ENCODE measurements at places on chromosomes 2 and 18.

DNA sequence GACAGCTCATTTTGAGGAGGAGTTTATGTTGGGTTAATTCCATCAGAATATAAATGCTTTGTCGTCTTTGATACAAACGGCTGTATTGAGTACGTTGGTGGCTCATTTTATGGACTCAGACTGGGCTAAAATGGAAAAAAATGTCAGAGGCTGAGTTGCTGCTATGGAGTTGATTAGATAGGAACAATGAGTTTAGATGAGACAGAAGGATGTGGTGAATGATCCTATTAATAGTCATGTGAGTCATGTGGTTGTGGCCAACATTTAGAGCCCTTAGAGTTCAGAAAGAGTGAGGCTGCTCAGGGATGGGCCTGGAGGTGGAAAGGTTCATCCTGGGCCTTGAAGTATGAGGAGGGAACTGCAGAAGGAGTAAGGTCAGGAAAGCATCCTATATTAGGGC is 434.2 kb downstream of the MEIS1 start:
- DNase-seq: no peak

DNA sequence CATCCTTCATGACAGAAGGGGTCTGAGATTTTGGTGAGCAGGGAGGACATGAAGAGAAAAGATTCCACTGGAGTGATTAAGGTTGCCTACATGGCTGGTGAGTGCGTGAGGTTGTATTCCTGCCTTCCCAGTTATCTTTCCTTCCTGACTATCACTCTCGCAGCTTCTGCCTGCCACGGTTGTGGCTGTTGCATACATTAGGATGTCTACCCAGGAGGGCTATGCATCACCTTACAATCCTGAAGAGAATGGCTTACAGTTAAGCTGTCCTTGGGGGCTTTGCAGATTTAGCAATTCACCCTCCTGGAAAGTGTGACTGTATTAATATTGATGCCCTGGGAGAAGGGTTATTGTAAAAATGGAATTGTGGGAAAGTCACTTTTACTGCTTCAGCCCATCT is 571.0 kb downstream of the TSN start:
- no peak for DNase-seq

- no peak for DNase-seq
Observed at GRCh38 chr2:67851016-67851415, 211.8 kb downstream of the C1D start.

GRCh38 chr2:239131521-239131920 is 269.3 kb downstream of the HDAC4 start:
- DNase-seq: no peak

DNA sequence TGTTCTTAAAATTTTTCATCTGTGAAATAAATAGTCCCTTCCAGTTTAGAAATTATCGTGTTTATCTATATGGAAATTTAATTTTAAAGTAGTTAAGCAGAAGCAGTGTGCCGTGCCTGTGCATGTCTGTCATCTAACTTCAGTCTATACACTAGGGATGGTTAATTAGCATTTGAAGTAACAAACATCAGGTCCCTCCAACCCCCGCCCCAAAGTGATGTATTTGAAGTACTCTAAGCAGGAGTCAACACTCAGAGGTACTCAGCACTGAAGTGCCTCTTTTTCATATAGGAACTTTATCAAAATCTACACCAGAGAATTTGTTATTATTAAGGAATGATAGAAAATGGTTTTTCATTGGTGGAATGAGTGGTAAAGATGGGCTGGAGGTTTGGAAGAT is 33.0 kb downstream of the LANCL1 start:
- DNase-seq: no peak

- DNase-seq: no peak
Observed at GRCh38 chr18:79604913-79605880, 74.4 kb upstream of the CTDP1 start.

DNA sequence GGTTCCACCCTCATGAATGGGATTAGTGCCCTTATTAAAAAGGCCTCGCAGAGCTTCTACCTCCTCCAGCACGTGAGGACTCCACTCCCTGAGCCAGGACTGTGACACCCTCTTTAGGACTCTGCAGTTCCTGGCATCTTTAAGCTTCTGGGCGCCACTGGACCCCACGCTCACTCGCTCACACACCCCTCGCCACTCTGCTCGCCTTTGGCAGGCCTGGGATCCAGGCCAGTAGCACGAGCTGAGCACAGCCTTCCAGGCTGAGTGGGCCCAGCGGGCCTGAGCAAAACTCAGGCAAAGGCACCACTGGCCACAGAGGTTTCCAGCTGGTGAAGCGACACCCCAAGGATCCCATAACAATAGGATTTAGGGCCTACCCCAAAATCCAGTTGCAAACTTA is 107.9 kb upstream of the GPC1 start:
- no peak for DNase-seq

DNA sequence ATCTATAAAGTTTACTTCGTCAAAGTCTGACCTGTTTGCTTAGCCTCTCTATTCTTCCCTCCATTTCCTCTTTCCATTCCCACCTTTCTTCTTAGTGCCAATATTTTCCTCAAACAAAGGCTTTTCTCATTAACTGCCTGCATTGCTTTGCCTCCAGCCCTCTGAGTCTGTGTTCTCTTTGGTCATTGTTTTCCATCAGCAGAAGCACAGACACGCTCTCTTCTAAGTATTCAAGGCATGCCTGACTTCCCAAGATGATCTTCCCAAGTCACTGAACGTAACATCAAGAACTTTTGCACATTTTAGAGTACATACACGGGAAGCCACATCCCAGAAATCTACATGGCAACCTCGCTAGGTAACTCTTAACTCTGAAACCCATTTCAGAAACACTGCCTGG is 32.6 kb upstream of the ANXA4 start:
- no peak for DNase-seq

DNA sequence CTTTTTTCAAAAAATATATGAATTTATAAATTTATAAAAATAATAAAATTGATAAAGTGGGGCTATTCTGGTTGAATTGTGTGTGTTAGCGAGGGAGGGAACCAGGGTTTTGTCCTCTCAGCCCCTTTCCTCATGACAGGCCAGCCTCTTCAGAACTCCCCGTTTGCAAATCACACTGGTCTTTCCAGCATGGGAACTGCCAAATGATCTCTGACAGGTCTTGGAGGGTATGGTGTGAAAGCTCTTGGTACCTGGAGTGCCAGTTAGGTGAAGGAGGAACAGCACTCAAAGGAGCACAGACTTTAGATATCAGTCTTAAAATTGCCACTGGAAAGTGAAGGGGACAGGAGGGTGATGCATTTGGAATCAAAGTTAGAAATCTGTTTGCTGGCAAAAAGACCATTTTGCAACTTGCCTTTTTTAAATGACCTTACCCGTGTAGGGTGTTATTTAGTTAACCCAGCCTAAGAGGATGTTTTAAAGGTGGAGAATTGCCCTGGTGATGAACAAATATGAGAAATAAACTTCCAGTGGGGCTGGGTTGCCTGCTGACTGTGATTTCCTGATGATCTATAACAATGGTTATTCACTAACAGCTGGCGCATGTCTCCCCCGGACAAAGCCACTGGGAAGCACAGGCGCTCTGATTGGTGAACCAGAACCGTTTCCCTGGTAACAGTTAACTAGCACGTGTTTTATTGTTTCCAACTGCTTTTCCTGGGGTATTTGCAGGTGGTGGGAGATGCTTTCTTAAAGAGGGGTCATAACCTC is 85.3 kb upstream of the EFEMP1 start:
- no peak for DNase-seq

DNA sequence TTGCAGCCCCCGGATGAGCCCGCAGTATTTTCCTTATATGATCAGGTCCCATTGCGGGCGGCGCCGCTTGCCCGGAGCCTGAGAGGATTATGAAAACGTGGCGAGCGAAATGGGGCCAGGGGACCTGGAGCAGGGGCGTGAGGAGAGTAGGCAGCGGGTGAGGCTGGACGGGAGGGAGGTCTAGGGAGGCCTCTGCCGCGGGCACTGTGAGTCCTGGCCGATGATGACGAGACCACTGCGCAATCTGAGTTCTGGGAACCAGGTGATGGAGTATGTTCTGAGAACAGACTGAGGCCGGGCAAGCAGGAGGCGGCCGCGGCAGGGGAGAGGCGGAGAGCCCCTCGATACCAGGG is 790 bp upstream of the ACAA2 start:
- no peak for DNase-seq

- DNase-seq: no peak
Observed at GRCh38 chr2:239392688-239393387, 8.0 kb downstream of the HDAC4 start.

- DNase-seq: no peak
Observed at GRCh38 chr2:42792087-42792582, 248 bp downstream of the HAAO start.

- no peak for DNase-seq
Observed at GRCh38 chr2:177397481-177398289, 5.1 kb downstream of the AGPS start.

GRCh38 chr2:52473526-52473925 is 1294.1 kb upstream of the CHAC2 start:
- DNase-seq: no peak

- no peak for DNase-seq
Observed at GRCh38 chr18:3455907-3456685, 6.1 kb downstream of the TGIF1 start.

- no peak for DNase-seq
Observed at GRCh38 chr18:2587788-2588187, 16.4 kb downstream of the NDC80 start.

- no peak for DNase-seq
Observed at GRCh38 chr2:218381916-218382366, at the start of gene SLC11A1. TSS of gene SLC11A1 (plus strand) at chr2:218382273. CDS start at chr2:218382369, 96 bp downstream.

DNA sequence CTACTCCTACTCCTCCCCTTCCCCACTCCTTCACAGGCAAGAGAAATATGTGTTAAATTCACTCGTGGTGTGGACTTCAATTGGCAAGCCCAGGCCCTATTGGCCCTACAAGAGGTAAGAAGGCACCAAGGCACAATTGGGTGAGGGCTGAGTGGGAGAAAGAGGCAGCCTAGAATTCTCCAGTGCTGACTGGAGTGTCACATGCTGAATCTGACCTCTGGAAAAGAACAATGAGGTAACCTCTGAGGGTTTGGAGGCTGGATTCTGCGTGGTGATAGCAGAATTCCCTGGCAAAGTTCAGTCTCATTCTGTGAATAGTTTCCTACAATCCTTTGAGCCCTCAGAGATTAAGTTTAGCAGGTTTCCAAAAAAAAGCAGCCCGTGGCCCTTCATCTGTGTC is 6.9 kb downstream of the CENPA start:
- DNase-seq: no peak

- no peak for DNase-seq
Observed at GRCh38 chr2:64515086-64515485, 9.0 kb upstream of the AFTPH start.

DNA sequence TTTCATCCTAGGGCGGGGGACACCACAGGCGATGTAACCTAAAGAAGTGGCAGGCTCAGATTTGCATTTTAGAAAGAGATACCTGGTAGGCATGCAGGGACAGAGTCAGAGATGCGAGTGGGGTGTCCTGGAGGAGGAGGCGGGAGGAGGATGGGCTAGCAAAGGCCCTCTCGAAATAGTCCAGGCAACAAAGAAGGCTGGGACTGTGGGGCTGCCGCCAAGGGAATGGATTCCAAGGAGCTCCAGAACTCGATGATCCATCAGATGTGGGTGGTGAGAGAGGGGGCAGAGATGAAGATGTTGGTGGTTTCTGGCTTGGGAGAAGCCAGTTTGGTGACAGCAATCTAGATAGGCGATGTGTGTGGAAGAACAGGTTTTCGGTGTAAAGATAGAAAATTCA is 12.5 kb upstream of the INPP5D start:
- DNase-seq: no peak

- no peak for DNase-seq
Observed at GRCh38 chr2:156352911-156353310, 20.4 kb upstream of the NR4A2 start.

DNA sequence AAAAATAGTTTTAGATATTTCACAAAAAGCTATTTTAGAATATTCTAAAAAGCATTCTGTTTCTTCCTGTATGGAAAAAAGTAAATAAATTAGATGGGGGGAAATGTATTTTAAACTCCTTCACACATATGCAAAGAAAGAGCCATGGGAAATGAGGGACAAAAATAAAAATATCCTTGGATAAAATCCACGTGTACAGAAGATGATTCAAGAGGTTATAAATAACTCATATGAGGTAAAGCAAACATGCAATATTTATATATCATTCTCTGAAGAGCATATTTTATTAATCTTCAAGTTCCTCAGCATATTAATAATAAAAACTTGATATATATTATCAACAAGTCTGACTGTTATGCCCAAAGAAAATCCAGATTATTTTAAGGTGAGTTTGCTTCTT is 8.8 kb upstream of the GFPT1 start:
- no peak for DNase-seq

- DNase-seq: no peak
Observed at GRCh38 chr2:179825494-179825893, 35.9 kb downstream of the ZNF385B start.

DNA sequence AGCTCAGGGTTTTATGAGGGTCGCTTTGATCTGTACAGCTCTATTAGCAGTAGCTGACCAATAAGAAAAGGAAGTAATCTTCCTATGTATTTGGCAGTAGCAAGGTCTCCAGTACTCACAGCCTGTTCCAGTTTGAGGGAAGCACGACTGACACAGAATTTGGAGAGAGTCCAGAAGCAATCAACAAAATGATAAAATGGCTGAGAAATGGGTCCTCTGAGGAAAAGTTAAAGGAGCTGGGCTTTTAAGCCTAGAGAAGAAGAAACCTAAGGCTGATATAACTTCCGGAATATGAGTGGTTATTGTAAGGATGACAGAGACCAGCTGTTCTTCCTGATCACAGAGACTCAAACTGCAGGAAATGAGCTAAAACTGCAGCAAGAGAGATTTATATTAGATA is 382.8 kb downstream of the GPD2 start:
- DNase-seq: no peak

DNA sequence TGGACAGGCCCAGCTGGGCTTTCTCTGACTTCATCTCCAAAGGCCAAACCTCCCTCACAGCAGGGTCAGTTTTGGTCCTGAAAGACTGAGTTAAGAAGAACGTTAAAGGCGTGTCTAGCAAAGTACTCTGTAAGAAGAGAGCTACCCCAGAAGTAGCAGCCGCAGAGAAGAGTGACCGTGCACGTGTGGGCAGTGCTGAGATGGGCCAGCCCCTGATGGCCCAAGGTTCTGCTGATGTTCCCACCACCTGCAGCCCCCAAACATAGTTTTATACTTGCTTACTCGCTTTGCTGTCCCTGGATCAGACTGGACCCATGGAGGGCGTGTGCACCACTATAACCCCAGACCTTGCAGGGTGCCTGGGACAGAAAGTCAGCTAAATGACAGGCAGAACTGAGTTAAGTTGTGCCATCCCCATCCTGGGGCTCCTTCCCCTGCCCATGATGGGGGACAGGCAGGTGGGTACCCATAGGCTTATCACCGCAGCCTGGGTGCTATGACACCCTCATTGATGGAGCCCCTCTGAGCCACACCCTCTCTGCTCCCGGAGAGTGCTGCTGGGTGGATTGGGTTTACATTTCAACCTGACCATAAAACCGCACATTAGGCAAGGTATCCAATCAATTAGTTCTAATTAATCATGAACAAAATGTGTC is 367.3 kb upstream of the HS6ST1 start:
- DNase-seq: no peak

- no peak for DNase-seq
Observed at GRCh38 chr2:160206436-160206835, 6.4 kb upstream of the ITGB6 start.

- DNase-seq: no peak
Observed at GRCh38 chr2:54773838-54774237, 50.4 kb downstream of the EML6 start.

- DNase-seq: no peak
Observed at GRCh38 chr2:158205215-158205614, 103.5 kb downstream of the UPP2 start.

- no peak for DNase-seq
Observed at GRCh38 chr18:58557008-58557435, 71.9 kb downstream of the ALPK2 start.

All from stimulated activated CD4-positive, alpha-beta T cell treated with anti-CD3 and anti-CD28 coated beads, TNF-alpha, amount 100 ng/mL, for 1 hour (primary cell).